Activated B cell treated with CpG ODN at 0.5 μM for 24 hours (primary cell): ENCODE measurements at places on chromosomes 11 and 22. TPM values are rescaled to one million over a fixed set of nuclear protein-coding genes. Genes with fewer than 3 reads are reported as not detected.

- peaks cover 31% of the 10 kb centered on the region for H3K36me3 ChIP-seq
- peaks cover 16% of the 10 kb centered on the region for H3K4me1 ChIP-seq
- no peak overlapping the region for H3K27ac ChIP-seq
- DNase-seq, result no peak
These were observed 35.8 kb downstream of the GAB2 start for GRCh38 chr11:78381865-78382264.

- H3K4me1 ChIP-seq, result no peaks in the 10 kb centered on the region
- DNase-seq, result no peak
- no peak overlapping the region for H3K4me3 ChIP-seq
- no peaks in the 10 kb centered on the region for H3K36me3 ChIP-seq
These were observed 263.6 kb upstream of the NCAM1 start for GRCh38 chr11:112697391-112698178.

- DNase-seq, result no peak
- peaks cover 17% of the 10 kb centered on the region for H3K27me3 ChIP-seq
- no peak overlapping the region for H3K27ac ChIP-seq
- no peaks in the 10 kb centered on the region for H3K4me1 ChIP-seq
These were observed 34.7 kb upstream of the C11orf58 start for GRCh38 chr11:16703795-16704194.

DNA sequence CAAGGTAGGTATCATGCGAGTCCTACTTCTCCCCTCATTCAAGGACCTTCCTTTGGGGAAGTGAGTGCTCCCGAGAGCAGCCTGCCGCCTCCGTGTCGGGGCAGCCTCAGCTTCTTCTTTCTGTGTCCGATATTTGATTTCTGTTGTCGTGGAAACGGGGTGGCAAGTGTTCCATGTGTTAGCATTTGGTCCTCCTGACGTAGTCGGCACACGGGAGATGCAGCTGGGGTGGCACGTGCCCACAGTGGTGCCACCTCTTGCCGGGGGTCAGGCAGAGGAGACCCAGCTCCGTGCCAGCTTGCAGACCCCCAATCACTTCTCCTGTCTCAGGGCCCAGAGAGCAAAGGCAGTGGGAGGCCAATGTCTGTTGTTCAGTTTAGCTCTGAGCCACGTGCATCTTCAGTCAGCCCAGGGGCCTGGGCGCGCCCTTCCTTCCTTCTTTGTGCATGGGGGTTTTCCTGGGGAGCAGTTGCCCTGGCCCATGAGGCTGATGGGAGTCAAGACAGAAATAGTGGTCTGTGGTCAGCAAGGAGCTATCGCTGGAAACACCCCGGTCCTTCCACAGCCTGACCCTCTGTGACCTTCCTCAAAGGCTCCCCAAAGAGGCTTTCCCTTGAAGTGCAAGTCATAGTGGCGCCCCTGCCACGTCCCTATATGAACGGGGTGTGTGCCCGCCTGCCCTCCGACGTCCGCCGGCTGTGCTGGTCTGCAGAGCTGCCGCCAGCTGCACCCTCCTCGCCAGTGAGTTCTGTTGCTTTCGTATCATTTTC lies 44.5 kb downstream of the PARVB start:
- peaks cover 65% of the 10 kb centered on the region for H3K4me1 ChIP-seq
- peak; percentile 56 for DNase-seq
- peak overlapping the region; percentile 94 for H3K27ac ChIP-seq
- H3K4me3 ChIP-seq, result peak overlapping the region; percentile 76
- H3K36me3 ChIP-seq, result no peaks in the 10 kb centered on the region
- H3K27me3 ChIP-seq, result no peaks in the 10 kb centered on the region

The PHLDB1 gene
- total RNA-seq, result 1.3 and 2.6 TPM in 2 replicates

DNA sequence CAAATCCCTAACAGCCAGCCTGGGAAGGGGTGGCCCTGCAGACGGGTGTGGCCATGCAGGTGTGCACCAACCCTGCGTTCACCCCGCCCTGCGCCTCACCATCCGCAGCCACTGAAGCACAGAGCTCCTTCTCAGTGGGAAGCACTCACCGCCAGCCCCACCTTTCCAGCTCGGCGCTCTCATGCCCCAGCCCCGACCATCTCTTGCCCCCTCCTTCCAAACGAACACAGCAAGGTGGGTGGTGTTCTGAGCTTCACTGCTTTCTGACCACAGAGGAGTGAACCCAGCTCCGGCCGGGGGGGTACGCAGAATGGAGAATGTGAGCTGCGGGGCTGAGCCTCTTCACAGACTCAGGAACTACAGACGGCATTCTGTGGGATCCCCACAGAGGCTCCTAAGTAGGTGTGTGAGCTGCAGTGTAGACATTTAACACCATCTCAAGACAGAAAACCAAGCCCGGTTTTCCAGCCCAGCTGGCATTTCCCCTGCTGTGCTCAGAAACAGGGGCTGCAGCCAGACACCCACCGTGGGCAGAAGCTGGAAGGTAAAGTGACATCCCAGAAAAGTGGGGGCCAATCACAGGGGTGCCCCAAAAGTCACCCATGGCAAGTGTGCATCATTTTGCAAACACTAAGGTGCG lies 88.4 kb upstream of the RTL6 start:
- H3K27ac ChIP-seq, result no peak overlapping the region
- peaks cover 17% of the 10 kb centered on the region for H3K27me3 ChIP-seq

- no peaks in the 10 kb centered on the region for H3K4me1 ChIP-seq
- no peaks in the 10 kb centered on the region for H3K36me3 ChIP-seq
- H3K27me3 ChIP-seq, result no peaks in the 10 kb centered on the region
- DNase-seq, result no peak
- H3K27ac ChIP-seq, result no peak overlapping the region
- no peak overlapping the region for H3K4me3 ChIP-seq
These were observed 390.2 kb downstream of the LUZP2 start for GRCh38 chr11:24886880-24887619.

- H3K36me3 ChIP-seq, result no peaks in the 10 kb centered on the region
- DNase-seq, result no peak
- no peaks in the 10 kb centered on the region for H3K27me3 ChIP-seq
- H3K4me3 ChIP-seq, result no peak overlapping the region
- no peak overlapping the region for H3K27ac ChIP-seq
- H3K4me1 ChIP-seq, result no peaks in the 10 kb centered on the region
These were observed 550.1 kb downstream of the SOX6 start for GRCh38 chr11:15806217-15806616.

The GAB4 gene
- total RNA-seq, result 0.29 TPM in 1 of 2 replicates, not detected in the other

DNA sequence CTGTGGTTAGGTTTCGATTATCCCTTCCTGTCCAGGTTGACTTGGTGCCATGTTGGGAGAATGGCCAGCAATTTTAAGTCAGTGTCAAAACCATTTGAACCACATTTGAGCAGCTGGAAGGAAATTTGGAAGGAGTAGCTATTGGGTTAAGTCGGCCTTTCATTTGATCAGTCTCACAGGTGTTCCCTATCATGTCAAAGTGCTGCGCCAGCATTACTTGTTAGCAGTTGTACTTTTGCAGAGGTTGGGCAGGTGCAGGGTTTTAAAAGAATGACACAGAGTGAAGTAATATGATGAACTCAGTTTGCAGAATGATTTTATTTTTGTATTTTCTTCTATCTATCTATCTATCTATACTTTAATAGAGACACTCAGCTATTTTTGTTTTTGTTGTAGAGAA lies 6.4 kb upstream of the TYMP start:
- H3K36me3 ChIP-seq, result peaks cover 3% of the 10 kb centered on the region
- peak overlapping the region; percentile 59 for H3K27ac ChIP-seq
- peaks cover 71% of the 10 kb centered on the region for H3K4me1 ChIP-seq
- H3K27me3 ChIP-seq, result no peaks in the 10 kb centered on the region
- no peak for DNase-seq
- no peak overlapping the region for H3K4me3 ChIP-seq

The OR5AL1 gene
- total RNA-seq, result not detected in 2 replicates

- H3K4me3 ChIP-seq, result no peak overlapping the region
- H3K27ac ChIP-seq, result no peak overlapping the region
- peaks cover 6% of the 10 kb centered on the region for H3K4me1 ChIP-seq
- DNase-seq, result no peak
These were observed 35.1 kb downstream of the FBLN1 start for GRCh38 chr22:45537734-45538181.

DNA sequence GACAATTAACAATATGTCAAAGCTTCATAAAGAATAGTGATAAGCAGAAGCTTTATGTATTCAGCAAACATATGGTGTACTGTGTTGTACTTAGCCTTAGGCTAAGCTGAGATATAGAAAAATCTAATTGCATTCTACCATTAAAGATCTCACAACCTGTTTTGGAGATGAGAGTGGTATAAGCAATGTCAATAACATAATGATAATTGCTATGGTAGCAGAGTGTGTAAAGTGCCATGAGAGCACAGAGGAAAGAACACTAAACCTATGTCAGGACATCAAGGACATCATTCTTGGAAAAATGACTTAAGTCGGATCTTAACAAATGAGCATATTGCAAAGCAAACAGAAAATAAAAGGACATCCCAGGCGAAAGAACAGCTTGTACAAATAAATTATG lies 28.6 kb upstream of the ANGPTL5 start:
- no peaks in the 10 kb centered on the region for H3K36me3 ChIP-seq
- no peak overlapping the region for H3K27ac ChIP-seq
- H3K4me1 ChIP-seq, result no peaks in the 10 kb centered on the region

The PRDX5 gene
- total RNA-seq, result 73.6 and 85.8 TPM in 2 replicates

The DERL3 gene
- 15.4 and 18.3 TPM in 2 replicates for total RNA-seq

The NXPE1 gene
- total RNA-seq, result not detected in 2 replicates

The RIC8A gene
- total RNA-seq, result 108 and 114 TPM in 2 replicates

The CASP5 gene
- total RNA-seq, result 0.32 TPM in 1 of 2 replicates, not detected in the other

- H3K4me3 ChIP-seq, result no peak overlapping the region
- no peak overlapping the region for H3K27ac ChIP-seq
- DNase-seq, result no peak
- no peaks in the 10 kb centered on the region for H3K36me3 ChIP-seq
- H3K27me3 ChIP-seq, result peaks cover 24% of the 10 kb centered on the region
These were observed 122.6 kb downstream of the IGLL1 start for GRCh38 chr22:23457380-23457985.

GRCh38 chr11:83728281-83728680 lies 442.1 kb upstream of the CCDC90B start:
- peaks cover 6% of the 10 kb centered on the region for H3K27me3 ChIP-seq
- H3K4me1 ChIP-seq, result peaks cover 22% of the 10 kb centered on the region
- no peak for DNase-seq
- H3K27ac ChIP-seq, result no peak overlapping the region

The ALX4 gene
- total RNA-seq, result not detected in 2 replicates

DNA sequence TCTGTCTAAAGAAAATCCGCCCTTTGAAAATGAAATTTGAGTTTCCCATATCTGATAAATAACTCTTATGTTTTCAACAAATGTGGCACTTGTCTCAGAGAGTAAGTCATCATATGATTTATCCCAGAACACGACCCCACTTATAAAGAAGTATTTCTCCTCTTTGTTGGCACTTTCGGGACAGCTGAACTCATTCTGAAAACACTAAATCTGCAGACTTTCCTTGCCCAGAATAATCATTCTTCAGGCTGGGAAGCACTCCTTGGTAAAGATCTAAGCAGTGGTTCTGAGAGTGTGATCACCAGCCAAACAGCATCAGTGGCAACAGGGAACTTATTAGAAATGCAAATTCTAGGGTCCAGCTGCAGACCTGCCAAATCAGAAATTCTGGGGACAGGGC lies 532.2 kb upstream of the API5 start:
- no peaks in the 10 kb centered on the region for H3K4me1 ChIP-seq
- no peak overlapping the region for H3K27ac ChIP-seq
- H3K4me3 ChIP-seq, result no peak overlapping the region
- no peaks in the 10 kb centered on the region for H3K27me3 ChIP-seq
- DNase-seq, result no peak

DNA sequence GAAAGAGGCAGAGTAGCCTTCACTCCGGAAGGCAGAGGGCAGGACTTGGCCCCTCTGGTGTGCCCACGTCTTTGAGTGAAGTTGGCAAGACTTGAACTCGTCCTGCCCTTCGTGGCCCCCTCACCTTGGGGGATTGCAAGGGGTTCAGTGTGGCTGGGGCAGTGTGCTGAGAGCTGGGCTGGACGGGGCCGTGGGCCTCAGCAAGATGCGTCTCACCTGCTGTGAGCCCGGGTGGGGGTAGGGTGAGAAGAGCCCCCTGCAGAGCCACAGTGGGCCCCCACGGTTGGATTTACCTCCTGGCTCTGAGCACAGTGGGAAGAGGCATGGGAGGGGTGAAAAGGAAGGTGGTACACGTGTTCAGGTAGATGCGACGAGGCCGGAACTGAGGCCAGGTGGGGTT lies 81.4 kb upstream of the ATXN10 start:
- DNase-seq, result no peak
- H3K27ac ChIP-seq, result no peak overlapping the region
- H3K4me1 ChIP-seq, result no peaks in the 10 kb centered on the region
- no peak overlapping the region for H3K4me3 ChIP-seq
- peaks cover 14% of the 10 kb centered on the region for H3K27me3 ChIP-seq

- peaks cover 31% of the 10 kb centered on the region for H3K36me3 ChIP-seq
- peaks cover 2% of the 10 kb centered on the region for H3K27me3 ChIP-seq
- DNase-seq, result no peak
- peaks cover 28% of the 10 kb centered on the region for H3K4me1 ChIP-seq
- peak within 1 kb of the TSS; percentile 99 for H3K4me3 ChIP-seq
These were observed at the start of gene DLG2 for GRCh38 chr11:85627332-85627997. Gene DLG2, minus strand, starts transcription at chr11:85627344.

The OR51V1 gene
- not detected in 2 replicates for total RNA-seq

- no peak overlapping the region for H3K4me3 ChIP-seq
- H3K27ac ChIP-seq, result no peak overlapping the region
- no peaks in the 10 kb centered on the region for H3K36me3 ChIP-seq
These were observed 18.7 kb downstream of the PVALB start for GRCh38 chr22:36797911-36798673.

DNA sequence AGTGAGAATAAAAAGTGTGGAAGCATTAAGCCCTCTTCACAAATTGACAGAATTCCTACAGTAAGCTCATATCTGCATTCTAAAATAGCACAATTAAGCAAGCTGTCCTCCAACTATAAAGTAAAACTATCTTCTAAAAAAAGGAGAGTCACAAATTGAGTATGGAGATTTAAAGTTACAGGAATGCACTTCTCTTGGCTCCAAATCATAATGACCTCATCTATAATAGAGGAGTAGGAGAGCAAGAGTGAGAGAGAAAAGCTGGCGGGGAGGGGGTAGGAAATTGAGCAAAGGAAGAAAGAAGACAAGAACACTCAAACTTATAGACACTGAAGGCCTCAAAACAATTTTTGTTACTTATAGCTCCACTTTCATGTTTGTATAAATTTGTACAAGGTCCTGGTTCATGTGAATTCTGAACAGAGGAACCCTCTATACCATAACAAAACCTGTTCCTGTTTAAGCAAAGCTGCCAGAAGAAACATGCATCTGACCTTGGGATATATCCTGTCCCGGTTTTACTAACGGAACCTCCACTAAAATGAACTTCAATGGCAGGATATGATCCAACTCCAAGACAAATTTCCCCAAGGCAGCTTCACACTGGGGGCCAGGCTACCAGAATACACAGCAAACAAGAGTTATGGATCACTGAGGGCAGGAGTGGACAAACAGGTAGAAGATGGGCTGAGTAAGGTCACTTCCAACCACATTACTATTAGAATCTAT lies 37.2 kb downstream of the SLC35F2 start:
- DNase-seq, result no peak
- no peaks in the 10 kb centered on the region for H3K36me3 ChIP-seq
- H3K4me1 ChIP-seq, result peaks cover 24% of the 10 kb centered on the region
- H3K27ac ChIP-seq, result no peak overlapping the region
- no peaks in the 10 kb centered on the region for H3K27me3 ChIP-seq

DNA sequence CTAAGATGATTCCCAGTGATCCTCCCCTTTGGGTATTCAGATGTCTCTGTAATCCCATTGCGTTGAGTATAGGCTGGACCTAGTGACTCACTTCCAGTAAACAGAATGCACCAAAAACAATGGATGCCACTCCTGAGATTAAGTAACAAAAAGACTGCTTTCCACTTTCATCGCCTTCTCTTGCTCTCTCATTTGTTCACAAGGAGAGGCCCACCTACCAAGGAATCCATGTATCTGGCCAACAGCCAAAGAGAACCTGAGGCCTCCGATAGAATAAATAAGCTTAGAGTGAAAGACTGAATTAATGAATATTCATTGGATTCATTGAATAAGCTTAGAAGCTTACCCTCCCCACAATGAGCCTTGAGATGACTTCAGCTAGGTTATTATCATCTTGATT lies 454.6 kb downstream of the KCNA4 start:
- H3K27ac ChIP-seq, result no peak overlapping the region
- no peaks in the 10 kb centered on the region for H3K27me3 ChIP-seq
- no peaks in the 10 kb centered on the region for H3K4me1 ChIP-seq
- H3K36me3 ChIP-seq, result no peaks in the 10 kb centered on the region

The KDM4D gene
- 0.67 and 0.93 TPM in 2 replicates for total RNA-seq
